ENCODE measurements at places on chromosomes 13 and 19.

DNA sequence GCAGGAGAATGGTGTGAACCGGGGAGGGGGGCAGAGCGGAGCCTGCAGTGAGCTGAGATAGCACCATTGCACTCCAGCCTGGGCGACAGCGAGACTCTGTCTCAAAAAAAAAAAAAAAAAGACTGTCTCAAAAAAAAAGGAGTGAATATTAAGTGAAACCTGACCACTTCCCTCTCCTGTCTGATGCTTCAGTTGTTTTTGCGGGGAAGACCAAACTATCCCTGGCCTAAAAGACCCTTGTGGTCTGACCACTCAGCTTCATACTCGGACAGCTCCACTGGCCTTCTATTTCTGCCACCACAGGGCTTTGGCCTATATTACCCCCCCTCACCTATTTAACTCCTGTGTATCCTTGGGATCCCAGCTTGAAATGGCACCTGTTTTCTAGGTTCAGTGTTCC, 2.3 kb downstream of the CLASRP start:
- no peak for DNase-seq

DNA sequence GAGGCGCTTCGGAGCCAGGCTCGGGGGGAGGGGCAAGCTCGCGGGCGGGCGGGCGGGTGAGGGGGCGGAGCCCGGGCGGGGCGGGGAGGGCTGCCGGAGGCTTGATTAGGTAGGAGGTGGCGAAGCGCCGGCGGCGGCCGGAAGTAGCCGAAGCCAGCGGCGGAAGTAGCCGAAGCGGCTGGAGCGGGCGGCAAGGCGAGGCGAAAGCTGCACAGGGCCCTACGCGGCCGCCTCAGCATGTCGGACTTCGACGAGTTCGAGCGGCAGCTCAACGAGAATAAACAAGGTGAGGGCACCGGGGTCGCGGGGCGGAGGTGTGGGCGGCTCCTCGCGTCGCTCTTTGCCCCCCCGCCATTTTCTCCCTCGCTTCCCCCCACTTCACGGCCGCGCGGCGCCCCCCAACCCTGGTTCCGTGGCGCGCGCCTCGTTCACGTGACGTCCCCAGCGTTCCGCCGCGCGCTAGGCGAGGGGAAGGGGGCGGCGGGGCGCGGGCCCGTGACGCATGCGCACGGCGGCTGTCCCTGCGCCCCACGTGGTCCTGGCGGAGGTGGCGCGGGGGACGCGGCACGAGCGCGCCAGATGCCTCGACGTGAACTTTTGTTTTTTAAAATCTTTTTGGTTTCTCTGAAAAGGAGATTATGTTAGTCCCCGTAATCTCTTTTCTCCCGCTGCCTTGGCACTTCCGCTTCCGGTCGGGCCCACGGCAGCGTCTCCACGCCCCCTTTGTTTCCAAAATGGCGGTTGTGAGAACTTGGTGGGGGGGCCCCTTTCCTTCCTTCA, at the start of gene U2AF2:
Gene U2AF2 (plus strand): TSS at position 168 of the 780 bp plus-strand sequence. CDS start 70 bp downstream, at position 238.
- DNase-seq: peak; percentile 75

DNA sequence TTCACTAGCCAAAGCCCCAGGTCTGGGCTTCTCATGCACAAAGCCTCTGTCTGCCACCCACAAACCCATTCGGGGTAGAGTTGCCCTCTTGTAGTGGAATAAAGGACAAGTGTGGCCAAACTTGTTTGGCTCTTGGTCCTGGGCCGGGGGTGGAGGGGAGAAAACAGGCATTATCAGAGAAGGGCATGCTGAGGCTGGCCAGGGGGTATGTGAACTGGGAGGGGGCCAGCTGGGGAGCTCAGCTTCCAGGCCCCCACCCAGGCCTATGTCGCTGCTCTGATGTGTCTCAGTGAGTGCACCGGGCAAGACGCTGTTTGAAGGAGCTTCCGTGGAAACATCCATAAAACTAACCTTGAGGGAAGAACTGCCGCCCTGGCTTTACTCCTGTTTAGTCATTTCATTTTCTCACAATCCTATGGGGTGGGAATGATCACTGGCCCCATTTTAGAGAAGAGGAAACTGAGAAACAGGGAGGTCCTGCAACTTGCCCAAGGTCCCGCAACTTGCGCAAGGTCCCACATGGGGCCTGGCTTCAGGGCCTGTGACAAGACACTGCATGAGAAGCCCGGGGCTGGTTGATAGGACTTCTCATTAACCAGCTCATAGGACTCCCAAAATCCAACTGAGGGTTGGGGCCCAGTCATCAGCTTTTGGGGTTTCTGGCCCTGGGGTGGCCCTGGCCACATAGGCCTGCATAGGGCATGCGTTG, 30.8 kb downstream of the CCNE1 start:
- no peak for DNase-seq

GRCh38 chr13:24892829-24893228, 128.9 kb downstream of the RNF17 start:
- DNase-seq: no peak
